Posterior vena cava (tissue), 2 donors: ENCODE measurements at places on chromosomes 12 and 14.

GRCh38 chr14:39755269-39755878 lies 323.1 kb upstream of the FBXO33 start:
- no peak for DNase-seq

GRCh38 chr12:65585648-65586602 lies 238.4 kb upstream of the HMGA2 start:
- DNase-seq, result no peak

- peak; percentile 73 for DNase-seq
Measured at GRCh38 chr12:119594399-119594730, 791 bp downstream of the TMEM233 start.

GRCh38 chr14:36020120-36021029 lies 156.1 kb downstream of the PTCSC3 start:
- DNase-seq, result no peak

GRCh38 chr14:58865514-58866281 lies 227.9 kb downstream of the DACT1 start:
- no peak for DNase-seq

DNA sequence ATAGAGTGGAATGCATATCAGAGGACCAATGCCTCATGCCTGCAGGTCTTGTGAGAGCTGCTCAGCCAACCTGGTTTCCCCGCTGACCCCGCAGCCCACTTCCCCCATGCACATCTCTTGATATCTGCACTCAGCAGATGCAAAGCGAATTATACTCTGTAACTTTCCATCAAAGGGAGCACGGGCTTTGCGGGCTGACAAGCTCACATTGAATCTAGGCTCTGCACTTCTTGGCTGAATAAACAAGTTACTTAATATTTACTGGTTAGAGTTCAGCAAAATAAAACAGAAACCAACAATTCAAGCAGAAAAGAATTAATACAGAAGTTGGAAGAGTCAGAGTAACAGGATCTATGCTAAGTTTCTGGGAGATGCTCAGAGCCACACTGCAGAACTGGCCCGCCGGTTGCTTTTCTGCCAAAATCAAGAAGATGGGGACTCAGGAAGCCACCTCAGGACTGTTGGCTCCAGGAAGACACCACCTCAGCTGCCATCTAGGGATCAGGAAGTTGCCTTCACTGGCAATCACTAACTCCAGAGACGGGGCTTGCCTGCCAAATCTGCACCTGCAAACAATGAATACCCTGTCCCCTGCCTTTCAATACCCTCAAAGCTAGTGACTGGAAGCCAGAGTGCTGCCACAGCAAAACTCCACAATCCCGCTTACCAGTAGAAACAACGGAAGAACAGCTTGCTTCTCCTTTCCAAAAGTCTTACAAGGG lies 46.5 kb downstream of the NR1H4 start:
- DNase-seq, result no peak

DNA sequence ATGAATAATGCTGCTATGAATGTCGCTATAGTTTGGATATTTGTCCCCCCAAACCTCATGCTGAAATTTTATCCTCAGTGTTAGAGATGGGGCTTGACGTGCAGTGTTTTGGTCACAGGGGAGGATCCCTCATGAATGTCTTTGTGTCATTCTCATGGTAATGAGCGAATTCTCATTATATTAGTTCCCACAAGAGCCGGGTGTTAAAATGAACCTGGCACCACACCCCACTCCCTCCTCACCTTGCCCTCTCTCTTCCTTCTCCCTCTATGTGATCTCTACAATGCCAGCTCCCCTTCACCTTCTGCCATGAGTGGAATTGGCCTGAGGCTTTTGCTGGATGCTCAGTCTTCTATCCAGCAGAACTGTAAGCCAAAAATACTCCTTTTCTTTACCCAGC lies 37.5 kb upstream of the YAF2 start:
- DNase-seq, result no peak

DNA sequence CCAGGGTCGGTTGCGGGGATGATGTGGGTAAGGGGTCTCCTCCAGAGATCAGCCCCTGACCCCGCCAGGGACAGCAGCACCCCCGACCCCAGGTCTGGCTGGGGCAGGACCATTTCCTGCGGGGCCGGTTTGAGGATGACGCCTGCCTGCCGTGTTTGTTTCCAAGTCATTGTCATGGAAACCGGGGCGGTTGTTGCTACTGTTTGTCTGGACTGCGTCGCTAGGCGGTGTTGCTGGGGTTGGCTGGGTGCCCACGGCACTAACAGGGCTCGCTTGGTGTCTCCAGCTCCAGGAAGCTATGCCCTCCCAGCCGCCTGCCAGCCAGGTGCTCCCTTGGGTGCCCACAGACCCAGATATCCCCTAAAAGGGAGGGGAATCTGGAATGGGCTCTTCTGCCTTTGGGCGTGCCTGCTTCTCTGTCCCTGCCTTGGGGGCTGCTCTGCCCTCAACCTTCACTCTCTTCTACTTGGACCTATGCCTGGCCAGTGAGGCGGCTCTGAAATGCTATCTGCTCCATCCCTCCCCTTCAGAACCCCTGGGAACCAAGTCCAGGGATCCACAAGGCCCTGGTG lies 4.7 kb upstream of the CRIP1 start:
- peak; percentile 99 for DNase-seq

DNA sequence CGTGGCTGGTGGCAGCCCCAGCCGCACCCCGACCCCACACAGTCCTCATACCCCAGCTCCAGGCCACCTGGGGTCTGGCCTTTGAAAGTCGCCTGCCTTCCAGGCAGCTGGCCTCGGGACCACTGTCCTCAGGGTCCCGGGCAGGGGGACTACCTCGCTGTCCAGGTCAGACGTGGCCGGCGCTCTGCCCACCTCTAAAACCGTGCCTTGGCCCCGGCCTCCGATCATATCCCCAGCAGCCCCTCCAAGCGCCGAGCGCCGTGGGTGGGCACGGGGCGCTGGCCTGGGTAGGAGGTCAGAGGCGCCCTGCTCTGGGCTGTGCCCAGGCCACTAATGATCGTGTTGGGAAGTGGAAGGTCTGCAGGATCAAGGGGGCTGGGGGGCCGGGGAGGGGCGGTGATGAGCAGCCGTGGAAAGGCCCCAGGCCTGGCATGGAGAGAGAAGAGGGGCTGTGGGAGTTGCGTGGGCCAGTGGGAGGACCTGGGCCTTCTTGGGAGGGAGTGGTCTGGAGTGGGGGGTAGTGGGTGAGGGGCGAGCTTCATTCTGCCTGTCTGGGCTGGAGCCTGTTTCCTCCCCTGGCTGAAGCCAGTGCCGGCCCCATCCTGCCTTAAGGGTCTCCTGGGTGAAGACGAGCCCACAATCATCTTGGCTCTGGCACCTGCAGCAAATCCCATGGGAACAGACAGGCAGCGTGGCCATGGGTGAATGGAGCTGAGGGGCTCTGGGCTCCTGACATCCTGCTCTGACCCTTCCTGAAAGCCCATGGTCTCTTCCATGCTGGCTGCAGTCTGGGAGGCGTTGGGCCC lies 4.9 kb downstream of the TMEM121 start:
- no peak for DNase-seq

GRCh38 chr14:20446889-20447288 lies 7.7 kb downstream of the OSGEP start:
- DNase-seq, result no peak

DNA sequence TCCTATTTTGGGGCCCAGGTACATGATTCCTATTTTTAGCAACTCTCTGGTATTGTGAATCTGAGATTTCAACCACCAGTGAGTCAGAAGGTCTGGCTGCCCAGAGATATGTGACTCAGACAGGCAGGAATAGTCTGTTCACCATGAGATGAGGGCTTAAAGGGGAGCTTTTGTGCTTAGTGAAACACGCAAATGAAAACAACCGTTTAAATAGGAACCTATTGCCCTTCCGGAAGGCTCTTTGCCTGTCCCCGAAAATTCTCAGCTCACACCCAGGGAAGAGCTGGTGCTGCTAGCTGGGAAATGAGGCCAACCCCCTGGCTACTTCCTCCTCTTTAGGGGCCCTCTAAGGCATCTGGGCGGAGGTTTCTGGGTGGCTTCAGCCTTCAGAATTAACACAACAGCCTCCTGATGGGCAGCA lies 283.6 kb downstream of the CACNA1C start:
- DNase-seq, result no peak

DNA sequence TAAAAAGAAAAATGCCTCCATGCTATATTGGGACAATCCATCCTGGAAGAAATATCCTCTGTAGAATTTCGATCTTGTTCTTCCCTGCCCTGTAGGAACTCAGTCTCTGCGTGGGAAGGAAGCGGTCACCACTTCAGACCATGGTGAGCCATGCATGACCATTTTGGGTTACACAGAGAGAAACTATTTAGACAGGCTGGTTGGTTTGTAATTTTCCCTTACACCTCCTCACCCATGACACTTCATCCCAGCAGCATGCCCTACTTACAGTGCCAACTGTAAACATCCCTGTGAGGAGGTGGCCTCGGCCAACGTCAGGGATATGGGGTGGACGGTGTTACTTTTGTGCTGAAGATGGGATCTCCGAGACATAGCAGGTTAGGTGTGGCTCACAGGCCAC lies 121.4 kb downstream of the SMOC1 start:
- DNase-seq, result no peak

- no peak for DNase-seq
Measured at GRCh38 chr12:51017452-51017851, 8.7 kb downstream of the SLC11A2 start.

DNA sequence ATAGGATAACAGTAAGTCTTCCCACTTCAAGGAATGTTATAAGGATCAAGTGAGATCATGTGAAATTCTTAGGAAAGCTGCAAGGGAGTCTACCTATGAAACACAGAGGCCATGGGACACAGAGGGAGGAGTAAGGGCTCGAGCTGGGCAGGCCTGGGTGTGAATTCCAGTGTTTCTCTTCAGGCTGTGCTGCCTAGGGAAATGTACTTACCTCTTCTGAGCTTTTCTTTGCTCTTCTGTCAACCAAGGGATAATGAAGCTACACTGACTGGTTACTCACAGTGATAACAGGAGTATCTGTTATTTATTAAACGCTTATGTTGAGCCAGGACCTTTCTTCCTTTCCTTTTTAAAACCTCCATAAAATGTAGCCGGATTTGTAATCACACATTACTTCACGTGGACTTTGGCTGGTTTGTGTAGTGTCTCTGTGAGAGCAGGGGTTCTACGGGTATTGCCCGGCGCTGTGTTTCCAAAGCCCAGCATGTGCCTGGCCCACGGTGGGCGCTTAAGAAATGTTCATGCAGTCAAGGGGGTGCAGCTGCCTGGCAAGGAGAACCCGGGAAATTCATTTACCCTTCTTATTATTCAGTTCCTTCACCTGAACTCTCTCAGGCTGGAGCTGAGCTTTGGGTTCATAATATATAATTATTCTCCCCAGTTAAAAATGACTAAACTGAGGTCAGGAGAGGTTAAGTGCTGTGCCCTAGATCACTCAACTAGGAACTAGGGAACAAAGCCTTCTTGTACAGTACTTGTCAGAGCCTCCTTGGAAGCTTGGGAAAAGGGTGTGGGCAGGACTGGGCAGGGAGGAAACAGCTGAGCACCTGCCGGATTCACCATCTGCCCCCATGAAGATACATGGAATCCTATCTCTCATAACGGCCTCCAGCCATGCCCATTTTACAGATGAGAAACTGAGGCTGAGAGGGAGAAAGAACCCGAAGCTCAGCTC lies 214.2 kb downstream of the CACNA1C start:
- no peak for DNase-seq

GRCh38 chr14:79631276-79631675 lies 580.0 kb downstream of the DIO2 start:
- DNase-seq, result peak; percentile 78

- no peak for DNase-seq
Measured at GRCh38 chr12:24038211-24038997, 88.9 kb upstream of the SOX5 start.

GRCh38 chr12:131755305-131756113 lies 44.6 kb downstream of the SFSWAP start:
- peak; percentile 44 for DNase-seq

DNA sequence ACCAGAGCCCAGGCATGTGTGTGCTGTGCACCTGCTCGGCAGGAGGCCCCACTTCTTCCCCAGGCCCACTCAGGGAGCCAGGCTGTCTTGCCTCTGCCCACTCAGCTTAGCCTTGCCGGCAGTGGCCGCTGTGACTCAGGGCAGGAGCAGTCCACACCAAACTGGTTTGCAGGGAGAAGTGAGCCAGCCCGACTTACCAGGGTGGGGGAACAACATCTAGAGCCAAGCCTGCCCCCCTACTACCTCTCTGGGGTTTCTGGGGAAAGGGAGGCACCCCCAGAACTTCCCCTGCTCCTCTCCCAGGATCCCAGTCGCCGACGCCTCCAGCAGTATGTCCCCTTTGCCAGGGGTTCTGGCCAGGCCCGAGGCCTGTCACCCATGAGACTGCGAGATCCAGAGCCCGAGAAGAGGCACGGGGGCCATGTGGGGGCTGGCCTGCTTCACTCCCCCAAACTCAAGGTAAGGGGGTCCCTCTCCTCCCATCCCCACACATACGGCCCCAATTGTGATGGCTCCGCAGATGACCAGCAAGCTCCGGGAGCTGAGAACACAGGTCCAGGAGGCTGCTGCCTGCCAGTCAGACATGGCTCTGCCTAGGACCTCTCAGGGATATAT lies 3.0 kb downstream of the PLEKHG6 start:
- no peak for DNase-seq

GRCh38 chr14:84086714-84087113 lies 1443.2 kb upstream of the FLRT2 start:
- DNase-seq, result no peak

GRCh38 chr14:51533160-51533559 lies 118.5 kb upstream of the FRMD6 start:
- DNase-seq, result no peak
